ENCODE measurements at places on chromosomes 13 and 19.
A peak's percentile ranks its signal among the peaks of the same experiment; 100 is the strongest.

- no peak for DNase-seq
Observed at GRCh38 chr19:47598407-47599349, 10.3 kb upstream of the BICRA start.

GRCh38 chr13:43804461-43805070 lies 17.8 kb upstream of the ENOX1 start:
- DNase-seq, result no peak

DNA sequence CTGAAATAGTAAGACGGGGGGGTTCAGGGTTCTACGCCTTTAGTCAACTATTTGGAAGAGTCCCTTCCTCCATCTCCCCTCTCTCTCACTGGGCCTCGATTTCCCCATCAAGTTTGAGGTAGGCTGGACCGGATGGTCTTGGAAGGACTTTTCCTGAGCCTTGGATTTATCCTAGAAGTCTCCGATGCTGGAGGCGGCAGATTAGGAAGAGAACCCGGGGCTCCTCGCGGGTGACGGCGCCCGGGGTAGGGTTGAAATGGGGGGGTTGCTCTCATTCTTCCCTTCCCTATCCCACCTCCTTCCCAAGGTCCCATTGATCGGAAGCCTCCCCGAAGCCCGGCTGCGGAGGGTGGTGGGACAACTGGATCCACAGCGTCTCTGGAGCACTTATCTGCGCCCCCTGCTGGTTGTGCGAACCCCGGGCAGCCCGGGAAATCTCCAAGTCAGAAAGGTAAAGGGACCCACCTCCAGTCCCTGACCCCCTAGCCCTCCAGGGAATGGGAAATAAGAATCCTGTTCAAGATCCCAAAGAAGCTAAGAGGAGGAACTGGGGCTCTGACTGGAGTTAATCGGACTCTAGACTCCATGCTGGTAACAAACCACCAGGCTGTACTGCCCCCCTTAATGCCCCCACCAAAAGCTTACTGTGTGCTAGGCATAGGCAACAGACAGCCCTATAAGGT lies 781 bp downstream of the QPCTL start:
- peak; percentile 86 for DNase-seq

- DNase-seq, result no peak
Observed at GRCh38 chr19:41426116-41426841, 895 bp downstream of the B3GNT8 start.

- DNase-seq, result no peak
Observed at GRCh38 chr13:59527500-59527899, 636.2 kb downstream of the DIAPH3 start.

GRCh38 chr19:37506387-37507166 lies at the start of gene ZNF793:
Gene ZNF793 (plus strand): TSS chr19:37506939. CDS start chr19:37523440, 16,501 bp downstream.
- DNase-seq, result peak; percentile 86

GRCh38 chr19:35518313-35518712 lies 4.9 kb upstream of the DMKN start:
- DNase-seq, result no peak

- no peak for DNase-seq
Observed at GRCh38 chr13:77190349-77190958, 136.4 kb downstream of the MYCBP2 start.

GRCh38 chr13:54301085-54301484 lies 1272.5 kb downstream of the OLFM4 start:
- no peak for DNase-seq

GRCh38 chr13:99393791-99394735 lies 86.9 kb upstream of the GPR183 start:
- no peak for DNase-seq

DNA sequence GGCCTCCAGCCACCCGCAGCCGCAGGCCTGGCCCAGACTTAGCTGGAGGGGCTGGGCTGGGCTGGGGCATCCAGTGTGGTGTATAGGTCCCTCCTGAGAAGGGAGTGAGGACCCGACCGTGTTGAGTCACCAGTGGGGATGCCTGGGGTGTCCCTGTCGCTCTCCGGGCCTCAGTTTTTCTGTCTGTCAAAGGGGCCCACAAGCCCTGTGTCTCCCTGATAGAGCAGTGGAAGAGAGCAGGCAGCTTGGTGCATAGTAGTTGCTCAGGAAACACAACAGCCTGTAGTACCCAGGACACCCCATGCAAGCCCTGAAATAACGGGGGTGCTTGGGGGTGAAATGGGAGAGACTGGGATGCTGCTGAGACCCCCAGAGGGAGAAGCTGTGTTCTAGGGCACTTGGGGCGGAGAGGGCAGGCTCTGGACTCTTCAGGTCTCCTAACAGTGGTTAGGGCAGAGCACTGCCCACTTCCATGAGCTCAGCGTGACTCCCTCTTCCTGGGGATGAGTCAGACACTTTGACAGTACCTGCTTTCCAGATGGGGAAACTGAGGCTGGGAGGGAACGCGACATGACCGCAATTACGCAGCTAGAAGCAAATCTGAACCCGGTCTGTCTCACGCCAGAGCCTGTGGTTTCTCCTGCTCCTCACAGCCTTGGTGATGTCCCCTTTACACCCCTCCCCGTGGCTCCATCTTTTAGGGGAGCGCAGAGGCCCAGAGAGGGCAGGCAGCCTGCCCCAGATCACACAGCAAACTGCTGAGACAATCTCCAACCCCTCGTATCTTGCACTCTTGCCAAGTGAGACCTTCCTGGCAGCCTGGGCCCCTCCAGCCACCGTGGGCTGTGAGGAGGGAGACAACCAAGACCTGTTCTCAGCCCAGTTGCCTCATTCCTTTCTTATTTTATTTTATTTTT lies 692 bp downstream of the SULT2B1 start:
- no peak for DNase-seq

DNA sequence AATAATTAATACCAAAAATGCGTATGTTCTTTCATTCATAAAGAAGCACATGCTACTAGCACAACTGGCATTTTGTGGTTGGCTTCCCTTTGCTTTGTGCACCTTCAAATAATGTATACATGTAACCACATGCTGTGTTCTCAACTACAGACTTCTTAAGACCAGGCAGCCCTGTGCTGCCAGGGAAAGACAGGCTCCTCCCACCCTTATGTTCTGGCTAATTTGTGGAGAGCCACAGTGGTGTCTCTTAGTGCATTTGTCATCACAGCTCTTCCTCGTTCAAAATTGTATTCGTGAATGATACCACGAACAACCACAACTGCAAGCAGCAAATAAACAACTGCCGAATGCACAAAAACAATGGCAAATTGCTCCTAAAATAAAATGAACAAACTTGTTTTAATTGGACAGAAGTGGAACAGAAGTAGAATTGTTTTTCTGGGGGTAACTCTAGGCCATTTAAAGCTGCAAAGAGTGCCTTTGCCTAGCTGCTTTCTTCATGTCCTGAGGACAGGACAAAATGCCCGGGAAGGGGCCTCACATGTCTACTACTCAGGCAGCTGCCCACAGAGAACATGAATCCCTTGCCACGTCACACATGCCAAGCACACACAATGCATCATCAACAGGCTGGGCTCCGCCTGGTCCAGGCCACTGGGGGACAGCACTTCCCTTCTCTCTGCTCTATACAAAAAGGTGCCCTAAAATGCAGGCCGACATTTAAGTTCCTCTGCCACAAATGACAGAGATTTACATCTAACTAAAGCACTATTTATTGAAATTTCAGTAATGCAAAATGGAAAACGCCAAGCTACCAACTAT lies 21.7 kb downstream of the IRS2 start:
- peak; percentile 72 for DNase-seq

DNA sequence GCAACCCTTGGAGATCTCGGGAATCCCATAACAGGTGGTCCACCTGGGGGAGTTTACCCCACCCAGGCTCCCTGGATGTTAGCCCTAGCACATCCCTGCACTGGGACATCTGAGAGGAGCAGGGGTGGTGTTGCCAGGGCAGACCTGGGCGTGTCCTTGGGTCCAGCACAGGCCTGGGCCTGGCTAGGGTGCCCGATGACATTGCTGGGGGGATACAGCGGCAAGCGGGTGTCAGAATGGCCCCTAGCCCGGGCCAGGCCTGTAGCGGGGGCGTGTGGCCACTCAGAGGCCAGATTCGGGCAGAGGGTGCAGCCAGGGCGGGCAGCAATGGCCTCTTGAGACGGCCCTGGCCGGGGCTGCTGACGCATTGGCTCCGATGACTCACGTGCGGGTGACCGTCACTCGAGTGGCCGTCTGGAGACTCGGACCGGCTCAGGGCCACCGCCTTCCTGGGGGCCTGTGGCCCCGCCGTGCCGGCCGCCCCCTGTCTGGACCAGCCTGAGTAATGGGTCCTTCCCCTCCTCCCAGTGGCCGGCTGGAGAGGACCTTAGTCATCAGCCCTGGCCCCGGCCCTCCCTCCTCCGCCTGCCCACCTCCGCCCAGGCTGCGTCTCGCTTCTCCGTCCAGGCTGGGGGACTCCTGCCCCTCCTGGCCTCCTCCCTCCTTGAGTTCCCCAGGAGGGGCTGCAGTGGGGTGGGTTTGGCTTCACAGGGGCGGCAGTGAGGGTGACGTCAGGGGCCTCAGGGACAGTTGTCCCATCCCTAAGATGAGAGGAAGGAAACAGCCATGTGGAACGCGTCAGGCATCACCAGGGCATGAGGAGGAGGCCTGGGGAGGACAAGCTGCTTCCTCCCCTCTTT lies 23.2 kb upstream of the CRTC1 start:
- no peak for DNase-seq

DNA sequence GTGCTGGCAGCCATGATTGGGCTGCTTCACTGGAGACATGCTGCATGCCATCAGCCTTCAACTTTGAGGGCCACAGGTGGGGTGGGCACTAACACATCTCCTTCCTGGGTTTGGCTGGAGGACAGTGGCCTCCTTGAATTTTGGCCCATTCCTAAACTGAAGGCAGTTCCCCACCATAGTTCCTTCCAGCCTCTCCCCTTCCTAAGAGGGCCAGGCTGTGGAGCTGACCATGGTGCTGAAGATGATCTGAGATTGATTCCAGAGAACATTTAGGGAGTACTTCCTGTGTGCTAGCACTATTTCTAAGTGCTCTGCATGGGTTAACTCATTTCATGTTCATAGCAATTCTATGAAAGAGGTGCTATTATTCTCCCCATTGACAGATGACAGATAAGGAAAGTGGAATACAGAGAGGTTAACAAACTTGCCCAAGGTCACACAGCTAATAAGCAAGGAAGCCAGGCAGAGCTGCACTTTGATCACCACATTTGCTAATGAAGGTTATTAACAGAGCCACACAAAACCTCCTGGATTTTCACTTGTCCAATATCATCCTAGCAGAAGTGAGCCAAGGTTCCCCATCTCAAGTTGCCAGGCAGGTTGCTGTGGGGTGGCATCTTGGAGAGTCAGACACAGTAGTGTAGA lies 175.3 kb downstream of the ZIC5 start:
- no peak for DNase-seq

DNA sequence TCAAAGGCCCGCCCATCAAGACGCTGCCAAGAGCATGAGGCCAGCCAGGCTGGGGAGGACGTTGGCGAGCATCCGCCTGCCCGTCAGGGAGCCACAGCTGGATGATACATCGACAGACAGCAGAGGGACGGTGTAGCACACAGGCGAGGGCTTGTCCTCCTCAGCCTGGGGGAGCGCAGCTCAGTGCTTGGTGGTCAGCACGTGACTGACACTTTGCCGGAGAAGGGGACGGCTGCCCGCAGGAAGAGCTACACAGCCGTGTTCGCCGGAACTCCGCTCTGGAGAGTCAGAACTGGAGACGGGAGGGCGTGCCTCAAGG lies 34.1 kb downstream of the CSNK1G2 start:
- no peak for DNase-seq

DNA sequence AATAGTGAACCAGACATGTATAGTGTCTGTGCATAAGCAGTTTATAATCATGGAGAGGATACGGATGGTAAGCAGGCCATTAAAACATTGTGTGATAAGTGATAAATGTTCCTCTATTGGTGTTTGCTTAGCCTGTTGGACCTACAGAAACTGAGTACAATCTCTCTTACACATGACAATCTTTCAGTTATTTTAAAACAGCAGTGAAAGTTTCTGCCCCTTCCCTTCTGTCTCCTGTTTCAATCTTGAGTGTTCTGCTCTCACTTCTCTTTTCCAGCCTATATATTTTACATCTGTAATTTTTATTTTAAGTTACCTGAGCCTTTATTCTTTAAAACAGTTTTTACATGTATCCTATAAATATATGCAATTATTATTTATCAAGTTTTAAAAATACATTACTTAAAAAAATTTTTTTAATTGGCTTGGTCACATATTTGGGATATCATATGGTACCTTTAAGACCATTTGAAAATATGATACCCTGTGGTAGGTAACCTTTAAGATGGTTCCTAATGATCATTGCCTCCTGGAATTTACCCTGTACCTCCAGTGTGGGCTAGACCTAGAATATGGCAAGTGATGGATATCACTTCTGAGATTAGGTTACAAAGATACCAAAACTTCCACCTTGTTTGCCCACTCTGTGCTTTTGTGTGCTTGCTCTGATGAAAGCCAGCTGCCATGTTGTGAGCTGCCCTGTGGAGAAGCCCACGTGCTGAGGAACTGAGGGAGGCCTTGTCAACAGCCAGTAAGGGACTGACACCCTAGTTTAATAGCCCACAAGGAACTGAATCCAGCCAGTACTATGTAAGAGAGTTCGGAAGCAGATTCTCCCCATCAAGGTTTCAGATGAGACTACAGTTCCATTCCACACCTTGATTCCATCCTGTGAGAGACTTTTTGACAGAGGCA lies 99.3 kb downstream of the DHRS12 start:
- no peak for DNase-seq

- no peak for DNase-seq
Observed at GRCh38 chr19:29315556-29316190, 102.7 kb upstream of the UQCRFS1 start.

DNA sequence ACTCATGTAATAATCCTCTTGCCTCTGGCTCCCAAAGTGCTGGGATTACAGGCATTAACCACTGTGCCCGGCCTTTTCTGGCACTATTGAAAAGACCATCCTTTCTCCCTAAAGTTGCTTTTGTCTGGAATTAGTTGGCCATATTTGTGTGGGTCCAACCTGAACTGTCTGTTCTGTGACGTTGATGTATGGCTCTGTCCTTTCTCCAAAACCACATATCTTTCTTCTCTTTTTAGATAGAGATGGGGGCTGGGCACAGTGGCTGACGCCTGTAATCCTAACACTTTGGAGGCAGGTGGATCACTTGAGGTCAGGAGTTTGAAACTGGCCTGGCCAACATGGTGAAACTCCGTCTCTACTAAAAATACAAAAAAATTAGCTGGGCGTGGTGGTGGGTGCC lies 17.9 kb downstream of the DNM2 start:
- no peak for DNase-seq

DNA sequence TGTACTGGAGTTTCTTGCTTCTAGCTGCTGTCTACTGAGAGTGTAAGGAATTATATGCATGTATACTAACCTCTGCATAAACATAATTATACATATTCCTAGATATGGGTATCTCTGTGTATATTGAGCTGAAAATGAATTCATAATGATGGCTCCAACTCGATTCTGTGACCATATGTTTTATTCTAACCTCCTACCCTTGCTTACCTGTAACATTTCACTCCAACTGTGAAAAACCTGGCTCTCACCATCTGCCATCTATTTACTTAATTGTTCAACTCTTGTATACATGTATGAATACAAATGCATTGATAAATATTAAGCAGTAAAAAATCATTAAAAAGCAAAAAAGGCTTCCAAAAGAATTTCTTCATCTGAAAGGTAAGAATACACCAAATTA lies 1729.5 kb upstream of the SPRY2 start:
- DNase-seq, result no peak

GRCh38 chr19:52635786-52636570 lies 2.2 kb downstream of the ZNF83 start:
- no peak for DNase-seq

Measured in D341Med (cell line).